ENCODE measurements at places on chromosomes 16 and 17. TPM values are rescaled to one million over a fixed set of nuclear protein-coding genes. Genes with fewer than 3 reads are reported as not detected.
A peak's percentile ranks its signal among the peaks of the same experiment; 100 is the strongest.

DNA sequence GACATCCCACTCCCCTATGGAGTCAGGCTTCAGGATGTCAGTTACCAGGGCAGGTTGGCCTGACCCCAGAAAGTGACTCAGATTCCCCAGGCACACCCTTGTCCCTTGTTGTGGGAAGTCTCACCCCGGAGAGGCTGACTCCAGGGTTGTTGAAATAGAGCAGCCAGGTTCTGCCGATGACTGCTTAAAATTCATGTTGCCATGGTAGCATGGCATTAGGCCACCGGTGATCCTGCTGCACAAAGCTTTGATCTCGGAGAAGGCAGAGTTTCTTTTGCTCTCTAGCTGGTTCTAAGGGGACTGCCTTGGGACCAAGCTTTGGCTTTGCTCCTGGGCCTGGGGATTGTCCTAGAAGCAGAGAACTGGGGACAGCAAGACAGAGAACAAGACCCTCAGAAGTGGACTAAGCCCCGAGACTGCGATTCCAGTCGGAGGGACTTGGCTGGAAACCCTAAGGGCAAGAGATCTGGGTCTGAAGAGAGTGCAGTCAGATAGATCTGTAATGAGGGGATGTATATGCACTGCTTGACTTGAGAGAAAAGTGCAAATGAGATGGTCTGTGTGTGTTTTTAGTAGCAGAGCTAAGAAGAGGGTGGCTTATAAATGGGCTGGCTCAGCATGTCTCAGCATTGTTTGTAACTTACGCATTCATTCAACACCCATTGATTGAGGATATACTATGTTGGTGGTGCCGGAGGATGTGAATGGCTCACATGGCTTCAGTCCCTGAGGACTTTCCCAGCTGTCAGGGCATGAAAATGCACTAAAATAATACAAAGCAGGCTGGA is 106.9 kb downstream of the RGS9 start:
- no peak overlapping the region for H3K27ac ChIP-seq
- H3K36me3 ChIP-seq = no peaks in the 10 kb centered on the region
- DNase-seq = peak; percentile 41
- H3K27me3 ChIP-seq = peaks cover 21% of the 10 kb centered on the region
- no peak overlapping the region for H3K4me3 ChIP-seq

GRCh38 chr17:73634629-73635028 is 9.6 kb downstream of the SDK2 start:
- H3K36me3 ChIP-seq = peaks cover 4% of the 10 kb centered on the region
- no peaks in the 10 kb centered on the region for H3K4me1 ChIP-seq
- no peak overlapping the region for H3K27ac ChIP-seq
- no peak for DNase-seq
- peaks cover 2% of the 10 kb centered on the region for H3K27me3 ChIP-seq

ITGB3 gene
- total RNA-seq = 2.2 TPM

- no peaks in the 10 kb centered on the region for H3K4me1 ChIP-seq
- no peak for DNase-seq
- H3K27me3 ChIP-seq = no peaks in the 10 kb centered on the region
- no peak overlapping the region for H3K27ac ChIP-seq
- H3K4me3 ChIP-seq = no peak overlapping the region
Measured at GRCh38 chr16:55275869-55276268, 48.1 kb upstream of the IRX6 start.

DHRS7C gene
- not detected for total RNA-seq

DNA sequence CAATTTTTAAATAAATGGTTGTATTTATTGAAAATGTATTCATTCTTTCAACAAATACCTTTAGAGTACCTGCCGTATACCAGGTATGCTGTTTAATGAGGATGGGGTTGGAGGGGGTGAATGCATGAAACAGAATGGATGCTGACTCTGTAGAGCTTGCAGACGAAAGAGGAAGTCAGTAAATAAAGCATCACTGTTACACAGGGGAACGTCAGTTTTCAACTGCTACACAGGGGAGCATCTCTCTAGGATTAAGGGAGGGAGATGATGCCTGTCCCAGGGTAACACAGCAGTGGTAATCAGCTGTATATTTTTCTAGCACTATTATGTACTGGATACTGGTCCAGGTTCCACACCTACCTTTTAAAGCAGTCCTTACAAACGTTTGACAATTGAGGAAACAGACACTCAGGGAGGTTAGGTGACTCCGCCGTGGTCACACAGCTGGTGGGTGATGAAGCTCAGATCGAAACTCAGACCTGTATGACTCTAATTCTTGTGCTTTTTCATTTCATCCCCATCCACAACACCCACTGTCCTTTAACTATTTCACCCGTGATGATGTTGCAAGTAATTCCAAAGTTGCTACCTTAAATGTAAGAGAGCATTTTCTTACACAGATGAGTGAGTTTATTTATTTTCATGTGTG is 452.1 kb upstream of the HSBP1 start:
- H3K27me3 ChIP-seq = no peaks in the 10 kb centered on the region
- H3K36me3 ChIP-seq = no peaks in the 10 kb centered on the region
- no peak overlapping the region for H3K4me3 ChIP-seq
- DNase-seq = no peak

- peaks cover 7% of the 10 kb centered on the region for H3K4me1 ChIP-seq
- H3K27ac ChIP-seq = no peak overlapping the region
- H3K4me3 ChIP-seq = no peak overlapping the region
- no peaks in the 10 kb centered on the region for H3K27me3 ChIP-seq
Measured at GRCh38 chr17:32152130-32152529, 9.8 kb downstream of the RHOT1 start.

DNA sequence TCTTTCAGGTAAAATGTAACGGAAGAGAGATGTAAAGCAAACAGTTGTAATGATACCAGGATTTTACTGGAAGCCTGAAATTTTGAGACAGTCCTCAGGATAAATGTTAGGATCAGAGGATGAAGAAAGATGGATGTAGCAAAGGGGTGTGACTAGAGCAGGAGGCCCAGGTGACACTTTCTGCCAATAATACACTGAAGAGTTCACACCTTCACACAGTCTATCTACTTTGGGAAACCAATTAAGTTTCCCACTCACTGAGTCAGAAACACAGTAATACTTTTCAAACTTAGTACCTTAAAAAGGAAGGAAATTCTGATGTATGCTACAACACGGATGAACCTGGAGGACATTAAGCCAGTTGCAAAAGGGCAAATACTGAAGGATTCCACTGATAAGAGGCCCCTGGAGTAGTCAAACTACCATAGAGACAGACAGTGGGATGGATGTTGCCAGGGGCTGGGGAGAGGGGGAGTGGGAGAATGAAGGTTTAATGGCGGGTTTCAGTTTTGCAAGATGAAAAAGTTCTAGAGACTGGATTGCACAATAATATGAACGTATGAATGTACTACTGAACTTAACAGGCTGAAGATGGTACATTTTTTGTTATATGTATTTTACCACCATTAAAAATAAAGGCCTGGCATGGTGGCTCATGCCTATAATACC is 62.3 kb downstream of the CYTH1 start:
- H3K4me1 ChIP-seq = peaks cover 64% of the 10 kb centered on the region
- H3K36me3 ChIP-seq = no peaks in the 10 kb centered on the region
- peaks cover 4% of the 10 kb centered on the region for H3K27me3 ChIP-seq
- no peak overlapping the region for H3K27ac ChIP-seq

DNA sequence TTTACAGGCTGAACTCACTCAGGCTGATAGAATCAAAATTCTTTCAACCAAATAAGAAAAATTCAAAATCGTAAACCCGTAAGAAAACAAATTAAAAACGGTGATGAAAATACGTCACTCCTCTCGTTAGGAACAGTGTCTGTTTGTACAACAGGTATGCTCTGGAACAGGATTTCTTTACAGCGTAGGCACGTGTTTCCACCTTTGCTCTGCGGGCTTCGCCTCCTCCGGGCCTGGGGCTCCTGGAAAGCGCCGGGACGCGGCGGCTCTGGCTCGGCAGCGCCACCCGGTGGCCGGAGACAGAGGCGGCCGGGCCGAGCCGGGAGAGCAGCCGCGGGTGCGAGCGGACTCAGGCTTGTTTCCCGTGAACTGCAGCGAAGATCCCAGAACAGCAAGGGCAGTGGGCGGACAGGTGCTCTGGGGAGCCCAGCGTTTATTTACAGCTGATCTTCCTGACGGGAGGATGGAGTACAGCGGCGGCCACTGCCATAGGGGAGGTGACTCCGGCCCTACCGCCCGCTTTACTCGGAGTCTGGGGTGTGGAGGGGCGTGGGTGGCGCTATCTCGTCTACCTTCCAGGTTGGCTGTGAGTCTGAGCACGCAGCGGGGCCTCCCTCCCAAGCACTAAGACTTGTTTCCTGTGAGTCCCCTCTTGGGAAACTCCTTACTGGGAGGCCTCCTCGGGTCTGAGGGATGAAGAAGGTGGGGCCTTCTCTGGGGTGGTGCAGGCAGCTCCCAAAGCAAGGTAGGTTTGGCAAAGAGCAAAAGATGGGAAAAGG is 40.5 kb upstream of the ATP2A3 start:
- H3K36me3 ChIP-seq = peaks cover 10% of the 10 kb centered on the region
- no peak overlapping the region for H3K27ac ChIP-seq
- DNase-seq = no peak
- no peak overlapping the region for H3K4me3 ChIP-seq
- H3K27me3 ChIP-seq = peaks cover 7% of the 10 kb centered on the region
